ENCODE measurements at places on chromosomes 12 and 14.

DNA sequence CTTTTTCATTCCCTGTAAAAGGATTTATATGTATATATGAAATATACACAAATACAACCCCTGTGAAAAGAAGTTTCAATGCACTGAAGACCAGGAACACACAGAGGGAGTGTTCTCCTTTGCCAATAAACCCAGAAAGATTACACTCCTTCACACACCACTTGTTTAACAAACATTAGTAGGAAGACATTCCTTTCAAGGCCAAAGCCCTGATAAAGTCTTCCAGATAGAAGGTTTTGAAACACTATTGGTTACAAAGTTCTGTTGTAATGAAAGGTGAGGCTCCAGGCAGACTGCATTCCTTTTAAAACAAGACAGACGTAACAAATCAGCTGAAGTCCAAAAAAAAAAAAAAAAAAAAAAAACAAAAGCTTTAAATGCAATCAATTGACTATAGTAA is 81.0 kb downstream of the PTPN21 start:
- DNase-seq, result no peak

- no peak for DNase-seq
Measured at GRCh38 chr12:121443193-121443870, 43.4 kb downstream of the RNF34 start.

DNA sequence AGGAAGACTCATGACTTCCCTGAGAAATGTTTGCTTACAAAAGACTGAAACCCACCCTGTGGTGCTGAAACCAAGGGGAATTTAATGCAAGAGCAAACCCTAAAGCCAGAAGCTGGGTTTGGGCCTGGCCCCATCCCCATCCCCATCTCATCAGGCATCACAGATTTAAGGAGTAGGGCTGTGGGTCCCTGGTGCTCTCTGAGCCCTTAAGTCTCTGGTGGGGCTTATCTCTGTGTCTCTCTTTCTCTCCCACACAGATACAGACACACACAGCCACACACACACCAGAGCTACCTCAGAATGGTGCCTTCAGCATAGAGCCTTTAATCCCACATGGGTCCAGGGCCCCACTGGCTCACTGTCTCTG is 237.1 kb downstream of the SLC41A2 start:
- no peak for DNase-seq

DNA sequence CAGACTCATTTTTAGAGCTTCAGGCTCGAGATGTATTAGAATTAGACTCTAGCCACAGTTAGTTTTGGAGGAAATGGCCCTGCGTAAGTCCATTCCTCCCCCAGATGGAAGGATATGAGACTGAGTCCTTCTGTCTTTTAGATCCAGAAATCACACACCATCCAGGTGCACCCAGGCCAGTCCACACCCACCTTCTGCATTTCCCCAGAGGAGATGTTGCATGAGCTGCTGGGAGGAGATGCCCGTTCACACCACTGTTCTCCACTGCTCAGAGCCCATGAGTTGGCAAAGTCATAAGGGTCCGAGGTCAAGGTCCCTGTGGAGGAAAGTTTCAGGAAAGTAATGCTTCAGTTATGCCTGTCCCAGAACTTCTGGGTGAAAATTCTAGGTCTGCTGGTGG is 29.2 kb downstream of the VWF start:
- DNase-seq, result no peak

GRCh38 chr12:116135209-116135930 is 142.1 kb downstream of the MED13L start:
- DNase-seq, result no peak

GRCh38 chr12:31861360-31861759 is 97.9 kb upstream of the RESF1 start:
- DNase-seq, result no peak

- DNase-seq, result peak; percentile 44
Measured at GRCh38 chr14:50067723-50068495, 48.5 kb downstream of the VCPKMT start.

GRCh38 chr12:46108721-46109120 is 118.3 kb upstream of the SCAF11 start:
- no peak for DNase-seq

DNA sequence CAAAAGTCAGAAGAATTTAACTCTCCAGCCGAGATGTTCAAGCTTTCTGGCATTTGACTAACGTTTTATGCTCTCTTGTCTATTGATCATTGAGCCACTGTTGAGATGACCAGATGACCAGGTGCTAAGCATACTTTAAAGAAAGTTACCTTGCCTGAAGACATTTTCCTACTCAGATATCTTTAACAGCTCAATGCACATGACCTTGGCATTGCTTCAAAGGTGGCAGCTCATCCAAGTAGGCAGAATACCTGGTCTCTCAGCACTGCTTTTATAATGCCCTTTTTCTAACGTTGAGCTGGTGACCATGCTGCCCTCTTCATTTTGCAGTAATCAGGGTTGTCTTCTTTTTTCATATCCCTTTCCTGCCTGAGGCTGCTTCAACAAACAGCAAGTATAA is 358.1 kb downstream of the RAD51B start:
- no peak for DNase-seq

- no peak for DNase-seq
Measured at GRCh38 chr12:46472893-46473633, 100.5 kb upstream of the SLC38A2 start.

DNA sequence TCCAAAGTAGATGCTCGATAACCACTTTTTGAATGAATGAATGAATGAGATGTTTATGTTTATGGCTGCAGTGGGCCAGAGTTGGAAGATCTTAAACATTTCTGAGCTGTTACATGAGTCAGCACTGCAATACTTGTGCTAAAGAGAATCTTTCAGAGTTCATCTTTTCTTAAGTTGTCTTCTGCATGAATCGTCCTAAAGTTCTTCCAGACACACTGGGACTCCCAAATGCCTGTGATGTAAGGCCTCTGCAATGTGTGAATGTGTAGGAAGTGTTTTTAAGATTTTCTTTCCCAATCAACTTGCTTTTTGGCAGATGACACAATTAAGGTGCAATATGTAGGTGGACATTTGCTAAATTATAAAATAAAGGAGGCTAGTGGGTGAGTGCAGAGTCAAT is 50.3 kb upstream of the TRIM9 start:
- no peak for DNase-seq

Data from smooth muscle cell of the brain vasculature (primary cell).